Right forelimb (tissue), 1 donor: ENCODE measurements at places on chromosomes 12 and 14.

- DNase-seq: no peak
These were observed 14.2 kb downstream of the ZFC3H1 start for GRCh38 chr12:71649401-71649800.

GRCh38 chr12:113391650-113392337 is 11.9 kb downstream of the SDS start:
- no peak for DNase-seq

DNA sequence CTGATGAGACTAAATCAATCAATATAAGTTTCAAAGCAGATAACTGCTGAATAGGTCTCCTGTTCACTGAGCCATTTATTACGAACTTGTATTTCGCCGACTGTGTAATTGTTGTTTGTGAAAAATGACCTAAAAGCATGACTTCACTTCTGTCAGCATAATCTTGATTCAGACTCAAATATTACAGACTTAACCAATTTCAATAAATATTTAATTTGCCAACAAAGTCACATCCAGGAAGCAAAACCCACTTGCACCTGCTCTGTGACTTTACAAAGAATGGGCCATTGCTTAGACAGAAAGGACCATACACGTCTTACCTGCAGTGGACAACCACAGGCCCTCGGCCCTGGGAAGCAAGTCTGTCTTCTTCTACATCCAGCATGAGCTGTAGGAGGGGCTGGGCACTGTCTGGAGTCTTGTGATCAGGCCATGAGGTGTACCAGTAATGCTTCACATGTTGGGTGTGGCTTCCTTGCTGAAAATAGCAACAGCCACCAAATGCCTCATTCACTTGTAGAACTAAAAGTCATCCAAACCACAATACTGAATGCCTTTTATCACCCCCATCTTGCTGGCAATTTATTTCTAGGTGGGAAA is 23.5 kb upstream of the PTPRB start:
- no peak for DNase-seq

DNA sequence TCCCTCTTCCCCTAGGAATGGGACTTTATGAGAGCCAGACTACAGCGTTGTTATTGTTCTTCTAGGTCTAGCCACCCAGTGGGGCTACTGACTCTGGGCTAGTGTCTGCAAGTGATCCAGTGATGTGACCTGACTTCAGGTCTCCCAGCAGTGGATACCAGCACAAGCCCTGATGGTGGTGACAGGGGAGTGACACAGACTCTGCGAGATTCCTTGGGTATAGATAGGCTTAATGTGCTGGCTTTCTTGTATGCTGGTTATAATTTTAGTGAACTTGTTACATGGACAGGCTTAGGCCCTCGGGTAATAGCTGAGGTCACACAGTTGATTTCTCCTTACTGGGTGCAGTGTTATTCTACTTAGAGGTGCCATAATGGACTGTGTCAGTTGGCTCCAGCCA is 106.9 kb downstream of the TBC1D30 start:
- DNase-seq: no peak

DNA sequence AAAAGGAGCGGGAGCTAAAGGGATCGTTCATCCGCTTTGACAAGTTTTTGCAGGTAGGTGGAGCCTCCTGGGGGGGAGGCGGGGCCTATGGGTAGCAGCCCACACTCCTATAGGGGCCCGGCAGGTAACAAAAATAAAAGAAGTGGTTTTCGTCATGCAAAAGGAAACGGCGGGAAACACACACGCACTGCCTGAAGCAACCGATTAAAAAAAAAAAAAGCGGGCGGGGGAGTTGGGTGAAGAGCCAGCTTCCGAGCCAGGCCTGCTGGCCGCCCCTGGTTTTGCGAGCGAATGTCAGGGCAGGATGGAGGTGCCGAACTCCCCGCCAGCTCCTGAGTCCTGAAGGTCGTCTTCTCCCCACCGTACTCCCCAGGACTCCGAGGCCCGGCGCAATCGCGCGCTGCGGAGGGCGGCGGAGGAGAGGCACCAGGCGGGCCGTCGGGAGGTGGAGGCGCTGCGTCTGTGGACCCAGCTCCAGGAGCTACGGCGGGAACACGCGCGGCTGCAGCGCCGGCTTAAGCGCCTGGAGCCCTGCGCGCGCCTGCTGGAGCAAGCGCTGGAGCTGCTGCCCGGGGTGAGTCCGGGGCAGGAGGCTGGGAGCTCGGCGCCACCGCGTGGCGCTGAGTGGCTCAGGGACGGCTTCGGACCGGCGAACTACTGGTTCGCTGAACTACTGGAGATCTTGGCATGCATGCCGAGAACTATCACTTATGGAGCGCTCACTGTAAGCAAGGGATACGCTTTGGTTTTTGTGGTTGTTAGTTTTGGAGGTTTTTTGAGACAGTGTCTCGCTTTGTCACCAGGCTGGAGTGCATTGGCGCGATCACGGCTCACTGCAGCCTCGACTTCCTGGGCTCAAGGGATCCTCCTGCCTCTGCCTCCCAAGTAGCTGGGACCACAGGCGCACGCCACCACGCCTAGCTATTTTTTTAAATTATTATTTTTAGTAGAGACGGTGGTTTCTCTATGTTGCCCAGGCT is 3.6 kb downstream of the CFAP73 start:
- peak; percentile 72 for DNase-seq

- no peak for DNase-seq
These were observed 6.1 kb downstream of the MMP14 start for GRCh38 chr14:22842211-22843122.

- DNase-seq: no peak
These were observed 66.3 kb downstream of the B4GALNT3 start for GRCh38 chr12:526089-526488.

DNA sequence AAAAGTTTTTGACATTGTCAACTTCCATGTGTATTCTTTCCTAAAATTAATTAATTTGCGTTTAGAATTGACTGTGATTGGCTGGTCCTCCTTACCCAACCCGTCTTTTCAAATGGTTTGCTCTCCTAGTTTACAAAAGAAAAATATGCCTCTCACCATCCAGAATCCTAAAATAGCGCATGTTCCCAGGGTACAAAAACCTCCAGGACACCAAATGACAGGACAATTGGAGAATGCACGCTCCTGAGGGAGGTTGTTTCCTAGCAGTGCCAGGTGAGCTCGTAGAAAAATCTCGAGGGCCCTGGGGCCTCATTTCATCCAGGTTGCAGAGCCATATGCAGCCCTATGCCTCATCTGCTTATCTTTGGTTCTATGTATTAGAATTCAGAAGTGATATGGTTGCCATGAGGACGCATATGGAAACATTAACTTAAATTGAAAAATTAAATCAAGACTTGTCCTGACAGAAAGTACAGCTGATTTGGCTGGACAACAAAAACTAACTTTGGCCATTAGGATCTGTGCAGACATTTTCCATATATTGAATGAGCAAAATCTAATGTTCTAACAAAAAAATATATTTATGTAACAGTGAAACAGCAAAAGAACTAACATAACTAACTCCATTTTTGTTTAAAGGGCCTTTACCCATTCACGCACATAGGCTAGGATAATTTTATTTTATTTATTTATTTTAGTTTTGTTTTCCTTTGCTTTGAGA is 28.2 kb upstream of the EGLN3 start:
- no peak for DNase-seq

GRCh38 chr14:100079726-100080005 is 14.4 kb downstream of the EVL start:
- no peak for DNase-seq

DNA sequence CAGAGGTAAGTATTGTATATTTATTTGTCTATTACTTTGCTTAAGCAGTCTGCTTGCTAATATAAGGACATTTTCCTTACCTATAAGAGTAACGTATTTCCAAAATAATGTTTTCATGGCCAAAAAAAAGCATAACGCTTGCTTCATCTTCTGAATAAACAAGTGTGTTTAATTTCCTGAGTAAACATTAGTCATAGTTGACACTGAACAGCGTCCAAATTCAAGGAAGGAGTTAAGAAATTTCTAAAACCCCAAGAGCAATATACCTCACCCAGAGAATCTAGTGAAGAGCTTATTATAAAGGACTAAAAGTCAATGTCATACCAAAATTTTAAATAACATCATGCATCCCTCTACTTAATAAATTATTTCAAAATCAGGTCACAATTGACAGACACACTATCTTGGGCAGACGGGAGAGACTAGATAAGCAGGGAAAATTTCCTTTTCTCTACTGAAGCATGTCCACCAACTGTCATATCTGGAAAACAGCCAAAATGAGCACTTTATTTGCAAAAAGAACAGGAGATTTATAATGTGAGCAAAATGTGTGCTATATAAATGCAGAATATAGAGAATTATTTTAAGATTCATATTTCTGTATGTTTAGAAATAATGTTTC is 25.1 kb downstream of the ANKS1B start:
- no peak for DNase-seq

GRCh38 chr12:91984556-91984955 is 161.1 kb downstream of the BTG1 start:
- DNase-seq: no peak

GRCh38 chr12:62520361-62520760 is 53.7 kb downstream of the MON2 start:
- DNase-seq: no peak
